ENCODE measurements at places on chromosomes 5 and 9. TPM values are rescaled to one million over a fixed set of nuclear protein-coding genes. Genes with fewer than 3 reads are reported as not detected.

FAM81B gene
- not detected for total RNA-seq

NADK2 gene
- total RNA-seq: 41.2 TPM

GRCh38 chr5:35543408-35543807 is 74.3 kb upstream of the SPEF2 start:
- DNase-seq: no peak

GRCh38 chr9:109430231-109430630 is 67.9 kb downstream of the PTPN3 start:
- no peak for DNase-seq

GRCh38 chr9:121748074-121748473 is 96.6 kb downstream of the DAB2IP start:
- peak; percentile 70 for DNase-seq

DNA sequence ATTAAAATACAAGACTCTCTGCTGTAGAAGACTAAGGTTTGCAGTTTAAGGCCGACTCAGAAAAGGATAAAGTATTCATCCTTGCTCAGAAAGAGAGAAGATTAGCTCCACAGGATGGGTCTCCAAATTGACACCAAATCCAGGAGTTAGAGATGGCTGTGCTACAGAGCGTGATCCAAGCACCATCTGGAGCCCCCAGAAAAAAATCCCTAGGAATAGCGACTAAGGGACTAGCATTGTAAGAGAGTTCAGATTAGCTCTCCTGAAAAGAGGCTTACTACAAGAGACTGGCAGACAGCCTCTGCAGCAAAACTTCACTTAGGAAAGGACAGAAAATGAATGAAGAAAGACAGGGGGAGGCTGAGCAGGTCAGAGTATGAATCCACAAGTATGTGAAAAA is 3.7 kb downstream of the SIL1 start:
- no peak for DNase-seq

DNA sequence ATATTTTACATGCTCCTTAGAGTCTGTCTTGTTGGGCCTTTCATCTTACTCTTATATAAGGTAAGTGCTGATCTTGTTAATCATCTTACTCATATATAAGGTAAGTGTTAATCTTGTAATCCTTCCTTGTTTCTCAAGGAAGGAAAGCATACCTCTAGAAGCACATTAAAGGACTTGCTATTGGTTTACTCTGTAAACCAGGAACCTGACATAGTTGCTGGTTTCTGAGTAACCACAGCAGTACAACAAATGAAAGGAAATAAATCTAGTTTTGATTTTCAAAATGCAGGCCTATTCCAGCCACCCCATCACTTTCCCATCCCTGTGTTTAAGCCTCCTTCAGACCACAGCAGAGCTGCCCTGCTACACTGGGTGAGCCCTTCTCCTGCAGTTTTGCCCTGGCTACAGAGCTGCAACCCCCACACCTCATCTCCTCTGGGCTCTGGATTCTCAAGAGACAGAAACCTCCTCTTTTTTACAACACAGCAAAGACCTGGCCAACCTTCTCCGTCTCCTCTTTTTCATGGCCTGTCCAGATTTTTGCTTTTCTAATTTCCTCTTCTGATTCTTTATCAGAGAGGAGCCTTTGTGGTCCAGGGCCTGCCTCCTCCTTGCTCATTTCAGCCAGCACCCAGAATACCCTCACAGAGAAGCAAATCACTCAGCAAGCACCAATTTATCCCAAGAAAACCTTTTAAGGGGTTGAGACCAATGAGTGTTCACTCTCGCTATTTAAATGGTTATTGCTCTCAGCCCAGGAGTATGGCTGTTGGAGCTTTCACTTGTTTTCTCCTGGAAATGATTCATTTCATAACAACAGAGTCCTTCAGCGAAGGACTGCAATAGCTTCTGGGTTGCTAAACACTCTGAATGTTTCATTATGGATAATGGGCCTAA is 103.2 kb downstream of the FSTL4 start:
- no peak for DNase-seq

DNA sequence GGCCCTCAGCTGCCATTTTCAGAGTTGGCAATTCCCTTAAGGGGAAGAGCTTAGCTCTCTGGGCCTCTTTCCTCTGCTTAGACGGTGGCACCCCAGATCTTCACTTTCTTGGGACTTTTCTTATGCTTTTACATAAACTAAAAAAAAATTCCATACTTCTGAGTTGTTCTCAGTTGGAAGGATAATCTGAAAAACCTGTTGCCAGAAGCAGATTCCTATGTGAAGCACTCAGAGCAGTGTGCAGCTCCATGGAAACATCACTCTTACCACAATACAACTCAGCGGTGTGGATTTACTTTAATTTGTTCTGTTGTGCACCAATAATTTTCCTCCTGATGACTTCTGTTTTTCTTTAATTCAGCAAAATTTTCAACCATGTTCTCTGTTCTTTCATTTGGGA is 44.1 kb upstream of the MROH2B start:
- peak; percentile 90 for DNase-seq

- DNase-seq: no peak
Observed at GRCh38 chr9:131218370-131218769, 57.9 kb downstream of the FAM78A start.
